Choroid plexus epithelial cell (primary cell): ENCODE measurements at places on chromosomes 5 and 9.

GRCh38 chr9:84310883-84311282 lies 29.7 kb downstream of the SLC28A3 start:
- no peak for DNase-seq

GRCh38 chr9:129313331-129313955 lies 135.4 kb upstream of the IER5L start:
- DNase-seq = no peak

- peak; percentile 66 for DNase-seq
These were observed 194.8 kb downstream of the FBXL7 start for GRCh38 chr5:15694696-15695214.

- DNase-seq = no peak
These were observed 72.4 kb downstream of the NEK6 start for GRCh38 chr9:124330011-124330697.

- no peak for DNase-seq
These were observed 167.8 kb upstream of the CCNG1 start for GRCh38 chr5:163269624-163270023.

DNA sequence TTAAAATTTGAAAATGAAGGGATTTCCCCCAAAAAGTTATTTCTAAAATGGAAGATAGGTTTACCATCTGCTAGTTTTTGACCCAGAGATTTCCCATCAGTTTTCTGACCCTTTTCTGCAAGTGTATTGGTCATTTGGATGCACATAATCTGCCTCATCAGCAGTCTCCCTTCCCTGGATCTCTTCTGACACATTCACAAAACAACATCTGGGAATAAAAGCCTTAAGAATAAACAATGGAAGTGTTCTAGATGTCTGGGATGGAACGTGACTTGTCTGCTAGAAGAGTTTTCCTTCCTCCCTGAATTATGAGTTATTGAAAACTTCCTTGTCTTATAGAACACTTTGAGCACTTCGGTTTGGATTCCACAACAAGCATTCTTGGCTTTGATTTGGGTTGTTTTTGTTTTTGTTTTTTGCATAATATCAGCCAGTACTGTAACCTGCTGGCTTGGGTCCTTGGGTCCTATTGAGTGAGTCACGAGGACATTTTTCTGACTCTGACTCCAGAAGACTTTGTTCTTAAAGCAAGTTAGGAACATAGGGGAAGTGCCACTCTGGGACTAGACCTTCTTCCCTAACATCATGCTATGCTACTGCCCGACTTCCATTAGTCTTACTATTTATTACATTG lies 18.2 kb upstream of the ESM1 start:
- no peak for DNase-seq

- DNase-seq = no peak
These were observed 259.1 kb upstream of the DAPK1 start for GRCh38 chr9:87238545-87238944.

GRCh38 chr5:128062172-128062746 lies 21.3 kb upstream of the SLC12A2 start:
- peak; percentile 74 for DNase-seq

- no peak for DNase-seq
These were observed 144.9 kb downstream of the GOLPH3 start for GRCh38 chr5:32029261-32029660.

GRCh38 chr9:34381323-34381722 lies 4.6 kb upstream of the MYORG start:
- no peak for DNase-seq

- DNase-seq = no peak
These were observed 40.7 kb downstream of the TRIP13 start for GRCh38 chr5:933251-933861.

DNA sequence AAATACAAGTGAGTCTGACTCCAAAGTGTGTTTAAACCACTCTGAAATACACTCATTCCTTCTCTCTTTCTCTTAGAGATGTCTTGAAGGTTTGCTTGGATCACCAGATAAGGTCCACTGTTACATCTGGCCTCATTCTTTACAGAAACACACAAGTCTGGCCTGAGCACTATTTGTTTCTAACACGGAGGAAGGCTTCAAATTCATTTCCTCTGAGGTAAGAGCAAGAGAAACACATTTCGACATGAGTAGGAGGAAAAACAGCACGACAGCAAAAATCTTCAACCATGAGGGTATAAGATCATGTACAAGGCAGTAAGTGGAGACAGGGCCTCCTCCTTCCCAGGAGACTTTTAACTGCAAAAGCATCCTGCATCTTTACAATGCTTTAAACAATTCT lies 8.0 kb downstream of the SIL1 start:
- DNase-seq = peak; percentile 99

DNA sequence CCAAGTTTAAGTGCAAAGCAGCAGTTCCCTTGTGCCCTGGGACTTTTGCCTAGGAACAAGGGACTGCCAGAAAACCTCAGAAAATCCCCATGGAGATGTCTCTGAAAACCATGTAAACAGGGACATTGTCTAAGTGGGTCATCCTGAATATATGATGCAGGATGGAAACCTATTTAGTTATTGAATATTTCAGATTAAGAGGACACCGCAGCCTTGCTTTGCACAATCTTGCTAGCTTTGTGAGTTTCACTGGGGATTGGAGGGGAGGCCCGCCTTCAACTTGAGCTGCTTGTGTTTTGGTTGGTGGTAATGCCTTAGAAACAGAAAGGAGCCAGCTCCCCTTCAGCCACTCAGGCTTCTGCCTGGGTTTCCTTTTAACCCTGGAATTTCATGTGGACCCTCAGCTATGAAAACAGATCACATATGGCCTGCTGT lies 112.8 kb downstream of the C9orf152 start:
- DNase-seq = peak; percentile 92

DNA sequence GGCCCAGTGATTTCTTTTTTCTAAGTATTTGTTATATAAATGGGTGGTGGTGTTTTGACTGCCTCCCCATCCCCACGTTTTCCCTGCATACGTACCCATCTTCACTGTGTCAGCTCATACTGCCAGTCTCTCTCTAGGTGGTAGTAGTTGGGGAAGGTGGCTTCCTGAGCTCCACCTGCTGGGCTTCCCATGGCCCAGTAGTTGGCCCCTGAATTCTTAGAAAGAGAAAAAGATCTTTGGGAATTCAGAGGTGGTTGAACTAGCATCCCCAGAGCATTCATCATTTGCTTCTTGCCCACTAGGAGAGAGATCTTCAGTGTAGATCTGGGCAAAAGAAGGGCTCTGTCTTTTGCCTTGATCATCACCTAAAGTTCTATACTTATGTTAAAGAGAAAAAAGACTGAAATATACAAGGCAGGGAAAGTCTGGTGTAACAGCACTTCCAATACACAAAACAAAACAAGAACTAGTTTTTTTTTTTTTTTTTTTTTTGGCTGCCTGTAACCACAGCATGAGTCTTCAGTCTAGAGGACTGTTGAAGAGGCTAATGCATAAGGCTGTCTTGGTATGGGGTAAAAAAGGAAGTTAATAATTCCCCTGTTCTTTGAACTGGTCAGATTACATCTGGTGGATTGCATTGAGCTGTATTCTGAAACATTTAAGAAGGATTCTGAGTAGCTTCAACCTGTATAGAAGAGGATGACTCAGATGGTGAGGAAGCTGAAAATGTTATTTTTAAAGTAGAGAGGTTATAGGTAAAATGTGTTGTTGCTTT lies 128.7 kb downstream of the ATG10 start:
- peak; percentile 77 for DNase-seq

DNA sequence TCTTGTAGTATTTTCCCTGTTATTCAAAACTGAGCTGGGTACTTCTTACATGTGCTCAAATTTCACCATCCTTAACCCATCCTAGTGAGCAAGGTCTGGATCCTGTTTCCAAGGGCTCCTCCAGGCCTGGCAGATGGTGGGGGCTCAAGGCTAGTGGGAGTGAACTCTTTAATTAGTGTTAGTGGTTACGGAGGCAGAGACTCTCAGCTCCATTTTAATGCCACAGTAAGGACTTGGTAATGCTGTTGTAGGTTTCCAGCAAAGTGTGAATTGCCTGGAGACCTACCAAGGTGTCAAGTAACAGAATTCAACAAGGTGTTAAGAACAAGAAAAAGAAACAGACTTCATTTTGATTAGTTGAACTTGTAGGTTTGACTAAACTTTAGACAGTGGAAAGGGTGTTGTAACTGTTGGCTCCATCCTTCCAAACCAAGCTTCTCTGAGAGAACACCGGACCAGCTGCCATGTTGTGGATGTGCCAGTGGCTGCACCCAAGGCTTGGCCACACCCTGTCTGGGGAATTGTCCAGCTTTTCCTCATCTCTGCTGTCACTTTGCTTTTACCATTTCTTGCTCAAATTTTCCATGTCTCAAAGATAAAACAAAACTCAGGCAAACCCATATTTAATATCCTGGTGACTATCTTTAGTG lies 98.7 kb downstream of the ADCY2 start:
- DNase-seq = no peak

DNA sequence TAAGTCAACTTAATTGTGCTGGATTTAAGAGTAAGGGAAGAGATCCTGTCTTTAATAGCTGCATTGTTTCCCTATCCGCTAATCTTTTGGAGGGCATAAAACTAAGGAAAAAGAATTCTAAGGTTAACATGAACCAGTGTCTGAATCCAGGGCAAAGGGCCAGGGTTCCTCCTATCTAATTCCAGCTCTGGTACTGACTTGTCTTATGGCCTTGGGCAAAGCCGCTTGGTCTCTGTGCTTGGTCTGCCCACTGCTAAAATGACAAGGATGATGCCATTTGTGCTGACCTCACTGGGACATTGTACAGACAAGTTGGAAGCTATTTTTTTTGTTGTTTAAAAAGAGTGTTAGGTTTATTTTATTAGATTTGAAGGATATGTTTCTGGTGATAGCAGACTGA lies 334.7 kb upstream of the PIK3R1 start:
- DNase-seq = no peak

DNA sequence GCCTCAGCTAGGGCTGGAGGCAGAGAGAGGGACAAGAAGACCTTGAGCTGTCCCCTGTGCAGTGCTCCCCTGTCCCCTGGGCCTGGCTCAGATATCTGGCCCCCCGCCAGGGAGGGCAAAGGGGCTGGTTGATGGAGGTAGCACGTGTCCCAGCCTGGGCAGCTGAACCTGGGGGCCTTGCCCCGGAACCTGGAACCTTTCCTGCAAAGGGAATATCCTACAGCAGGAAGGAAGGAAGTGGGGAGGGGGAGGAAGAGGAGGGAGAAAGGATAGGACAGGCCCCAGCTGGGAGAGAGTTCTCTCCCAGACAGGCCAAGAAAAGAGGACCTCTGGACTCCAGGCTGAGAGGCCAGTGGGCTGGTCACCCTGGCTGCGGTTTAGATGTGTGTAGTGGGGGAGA lies 27.6 kb upstream of the PSD2 start:
- DNase-seq = no peak

DNA sequence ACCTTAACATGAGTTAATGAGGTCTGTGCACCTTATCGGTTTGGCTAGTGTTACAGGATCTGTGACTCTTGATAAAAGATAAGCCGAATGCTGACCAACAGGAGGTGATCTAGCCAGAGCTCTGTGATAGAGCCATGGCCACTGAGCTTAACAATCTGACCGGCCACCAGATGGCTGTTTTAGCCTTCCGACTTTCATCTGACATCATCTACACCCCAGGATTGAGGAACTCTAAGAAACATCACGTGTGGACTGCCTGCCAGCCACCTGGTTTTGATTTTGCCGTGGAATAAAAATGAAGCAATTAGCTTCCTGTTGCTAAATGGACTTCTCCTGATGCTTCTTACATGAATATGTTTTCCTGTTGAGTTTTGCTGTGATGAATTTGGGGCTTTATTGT lies 281.3 kb downstream of the CEMIP2 start:
- DNase-seq = no peak
